ENCODE measurements at places on chromosomes 7 and 10. TPM values are rescaled to one million over a fixed set of nuclear protein-coding genes. Genes with fewer than 3 reads are reported as not detected.

CCL24 gene
- not detected for total RNA-seq

DNA sequence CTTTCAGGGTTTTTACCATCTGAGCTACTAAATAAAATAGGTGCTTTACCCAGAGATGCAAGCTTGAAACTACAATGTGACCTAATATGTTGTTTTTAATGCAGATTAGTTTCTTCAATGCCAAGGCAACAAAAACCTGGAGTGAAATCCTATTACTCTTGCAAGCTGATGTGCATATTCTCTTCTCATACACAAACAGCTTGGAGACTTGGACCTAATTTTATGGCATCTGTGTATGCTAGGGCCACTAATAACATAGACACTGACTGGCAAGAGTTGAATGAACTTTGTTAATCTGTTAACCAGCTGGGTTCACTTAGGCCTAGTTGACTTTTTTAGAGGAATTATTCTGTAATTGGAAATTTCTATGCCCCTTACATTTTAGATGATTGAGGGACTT is 23.4 kb upstream of the SMIM30 start:
- no peak for DNase-seq

DNA sequence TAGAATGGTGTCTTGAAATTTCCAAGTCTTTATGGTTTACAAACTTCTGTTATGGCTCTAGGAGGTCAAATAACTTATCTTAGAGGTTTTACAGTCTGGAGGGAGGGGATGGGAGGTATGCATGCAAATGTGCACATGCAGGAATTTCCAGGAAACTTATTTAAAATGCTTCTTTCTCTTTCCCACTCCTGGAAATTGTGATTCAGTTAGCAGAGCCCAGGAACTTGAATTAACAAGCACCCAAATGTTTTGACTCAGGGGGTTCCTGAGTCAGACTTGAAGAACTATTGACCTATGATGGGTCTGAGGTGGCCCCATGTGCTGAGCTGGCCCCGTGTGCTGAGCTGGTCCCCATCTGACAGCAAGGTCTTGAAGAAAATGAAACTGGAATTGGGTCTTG is 669.4 kb downstream of the INHBA start:
- DNase-seq = peak; percentile 23

NKX2-3 gene
- total RNA-seq = not detected

GRCh38 chr10:91573320-91573719 is 59.6 kb downstream of the PPP1R3C start:
- DNase-seq = no peak

DNA sequence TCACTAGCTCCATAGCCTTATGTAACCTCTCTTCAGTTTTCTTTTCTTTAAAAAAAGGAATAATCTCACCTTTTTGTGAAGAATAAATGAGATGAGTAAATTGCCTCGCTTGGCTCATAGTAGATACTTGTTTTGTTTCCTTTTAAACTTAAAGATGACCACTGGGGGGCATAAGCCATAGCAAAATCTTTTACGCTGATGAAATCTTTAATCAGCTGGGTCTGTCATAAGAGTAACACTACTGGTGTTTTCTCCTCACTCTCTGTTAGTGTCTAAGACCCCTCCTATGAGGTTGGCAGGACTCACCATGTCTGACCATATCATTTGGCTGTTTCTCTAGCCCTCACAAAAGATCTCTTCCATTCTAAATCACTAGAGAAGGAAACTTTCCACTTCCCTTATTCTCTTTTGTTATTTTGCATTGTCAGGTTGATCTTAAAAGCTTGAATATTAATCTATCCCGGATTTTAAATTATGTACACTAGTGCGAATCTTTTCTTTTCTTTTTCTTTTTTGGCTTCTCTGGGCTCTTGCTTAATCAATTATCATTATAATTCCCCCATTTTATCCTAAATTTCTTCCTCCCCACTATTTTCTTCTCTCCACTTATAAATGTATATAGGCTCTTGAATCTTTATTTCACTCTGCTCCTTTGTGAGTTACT is 12.5 kb downstream of the STAG3 start:
- peak; percentile 65 for DNase-seq

DNA sequence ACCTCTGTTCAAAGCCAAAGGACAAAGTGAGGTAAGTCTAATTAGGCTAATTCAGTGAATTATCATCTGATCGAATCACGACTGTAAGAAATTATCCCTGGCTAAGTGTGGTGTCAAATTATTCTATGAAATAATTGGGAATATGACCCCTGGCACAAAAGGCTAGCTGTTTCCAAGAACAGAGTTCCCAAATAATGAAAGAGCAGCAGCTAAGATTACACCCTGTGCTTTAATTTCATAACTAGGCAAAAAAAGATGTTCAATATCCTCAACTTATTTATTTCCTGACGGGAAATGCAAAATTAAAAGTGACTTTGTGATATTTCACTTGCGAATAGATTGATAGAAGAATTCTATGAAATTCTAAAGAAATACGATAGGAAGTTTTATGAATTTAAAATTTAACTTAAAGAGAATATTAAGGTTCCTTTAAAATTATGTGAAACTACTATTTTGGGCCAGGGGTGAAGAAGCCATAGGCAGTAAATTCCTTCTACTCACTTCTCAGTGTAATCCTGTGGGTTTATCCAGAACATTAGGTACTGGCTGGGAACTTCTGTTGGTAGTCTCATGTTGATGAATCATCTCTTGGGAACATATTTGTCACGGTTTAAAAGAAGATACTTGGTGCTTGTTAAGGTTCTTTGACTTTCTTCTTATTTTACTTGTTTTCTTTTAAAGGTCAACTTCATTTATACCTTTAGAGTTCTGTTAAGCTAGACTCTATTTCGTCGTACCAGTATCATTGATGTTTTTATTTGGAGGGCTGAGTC is 148.5 kb downstream of the POLR1F start:
- peak; percentile 97 for DNase-seq

- no peak for DNase-seq
These were observed 103.1 kb downstream of the MGMT start for GRCh38 chr10:129570185-129570584.

ARL4A gene
- 17.7 TPM for total RNA-seq

NPSR1 gene
- total RNA-seq = not detected

GRCh38 chr10:86043236-86043635 is 323.4 kb downstream of the GRID1 start:
- DNase-seq = no peak

NPY gene
- not detected for total RNA-seq

TCAF1 gene
- 66.7 TPM for total RNA-seq

CNTNAP2 gene
- not detected for total RNA-seq

DNA sequence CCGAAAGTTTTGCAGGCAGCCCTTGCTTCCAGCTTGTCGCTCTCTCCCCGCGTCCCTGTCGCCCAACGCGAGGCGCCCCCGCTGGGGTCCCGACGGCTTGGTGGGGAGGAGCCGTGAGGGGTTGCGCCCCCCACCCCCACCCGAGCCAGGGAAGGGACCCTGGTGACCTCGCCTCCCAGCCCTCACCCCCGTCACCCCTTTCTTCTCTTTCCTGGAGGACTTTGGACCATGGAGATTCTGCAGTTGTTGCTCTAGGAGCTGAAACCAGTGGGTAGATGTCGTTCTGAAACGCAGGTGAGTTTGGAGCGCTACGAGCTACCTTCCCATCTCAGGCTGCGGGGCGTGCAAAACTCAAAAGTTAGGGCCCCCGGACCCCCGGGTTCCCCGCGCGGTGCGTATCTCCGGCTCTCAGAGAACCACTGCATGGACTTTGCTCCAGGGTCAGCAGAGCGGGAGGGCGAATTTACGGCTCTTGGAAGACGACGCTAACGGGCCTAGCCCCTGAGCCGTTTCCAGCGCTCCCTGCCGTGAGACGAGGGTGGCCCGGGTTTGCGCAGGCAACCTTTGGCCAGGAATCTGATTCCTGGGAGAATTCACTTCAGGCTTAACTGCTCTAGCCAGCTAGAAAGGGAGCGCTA is 684 bp upstream of the ATXN7L1 start:
- DNase-seq = peak; percentile 51

DNA sequence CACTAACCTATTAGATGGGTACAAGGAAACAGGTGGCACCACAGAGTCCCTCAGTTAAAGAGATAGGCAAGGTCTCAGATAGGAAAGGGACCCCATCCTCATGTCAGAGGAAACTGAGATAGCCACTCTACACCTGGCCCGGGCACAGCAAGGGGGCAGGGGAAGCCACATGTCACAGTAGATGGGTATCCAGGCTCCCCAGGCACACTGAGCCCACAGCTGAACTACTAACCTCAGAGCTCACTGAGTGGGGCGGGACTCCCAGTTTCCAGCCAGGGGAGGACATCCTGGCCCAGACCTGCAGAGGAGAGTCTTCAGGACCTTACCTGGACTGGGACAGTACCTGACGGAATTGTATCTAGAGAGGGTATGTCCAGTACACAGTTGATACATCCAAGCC is 3.7 kb upstream of the CDHR1 start:
- no peak for DNase-seq

DNA sequence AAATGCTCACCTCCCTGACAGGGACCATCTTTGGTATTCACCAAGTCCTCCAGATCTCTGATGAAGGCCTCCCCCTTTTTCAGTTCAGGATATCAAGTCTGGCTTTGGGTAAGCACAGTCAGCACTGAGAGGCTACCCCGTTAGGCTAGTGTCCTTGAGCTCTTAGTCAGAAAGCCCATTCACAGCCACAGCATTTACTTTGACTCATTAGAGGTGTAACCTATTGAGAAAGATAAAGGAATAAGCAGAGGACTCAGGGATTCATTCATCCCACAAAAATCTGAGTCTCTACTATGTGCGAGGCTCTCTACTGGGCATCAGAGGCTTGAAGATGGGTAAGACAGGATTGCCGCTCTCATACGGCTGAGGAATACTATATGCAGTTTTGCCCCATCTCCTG is 14.0 kb upstream of the RAMP3 start:
- DNase-seq = no peak

- no peak for DNase-seq
These were observed 13.9 kb upstream of the TBATA start for GRCh38 chr10:70799124-70799523.

DNA sequence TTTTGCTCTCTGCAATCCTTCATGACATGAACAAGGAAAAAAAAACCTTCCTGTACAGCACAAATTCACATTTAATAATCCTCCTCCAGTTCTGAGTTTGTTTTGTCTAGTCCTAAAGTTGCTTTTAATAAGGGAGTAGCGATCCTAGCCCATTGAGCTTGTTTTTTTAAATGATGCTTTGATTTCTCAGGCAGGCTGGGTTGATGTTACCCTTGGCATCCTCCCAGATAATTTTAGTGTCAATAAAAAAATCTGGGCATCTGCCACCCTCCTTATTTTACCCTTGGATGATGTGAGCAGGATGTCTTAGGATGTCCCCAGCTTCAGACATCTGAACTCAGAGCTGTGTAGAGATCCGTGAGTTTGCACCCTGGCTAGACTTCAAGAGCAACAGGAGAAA is 33.9 kb upstream of the PROSER2 start:
- DNase-seq = no peak

- DNase-seq = no peak
These were observed 155.8 kb upstream of the AOAH start for GRCh38 chr7:36880108-36880507.

EN2 gene
- not detected for total RNA-seq

GRCh38 chr10:1807924-1808323 is 70.6 kb upstream of the ADARB2 start:
- DNase-seq = no peak

DNA sequence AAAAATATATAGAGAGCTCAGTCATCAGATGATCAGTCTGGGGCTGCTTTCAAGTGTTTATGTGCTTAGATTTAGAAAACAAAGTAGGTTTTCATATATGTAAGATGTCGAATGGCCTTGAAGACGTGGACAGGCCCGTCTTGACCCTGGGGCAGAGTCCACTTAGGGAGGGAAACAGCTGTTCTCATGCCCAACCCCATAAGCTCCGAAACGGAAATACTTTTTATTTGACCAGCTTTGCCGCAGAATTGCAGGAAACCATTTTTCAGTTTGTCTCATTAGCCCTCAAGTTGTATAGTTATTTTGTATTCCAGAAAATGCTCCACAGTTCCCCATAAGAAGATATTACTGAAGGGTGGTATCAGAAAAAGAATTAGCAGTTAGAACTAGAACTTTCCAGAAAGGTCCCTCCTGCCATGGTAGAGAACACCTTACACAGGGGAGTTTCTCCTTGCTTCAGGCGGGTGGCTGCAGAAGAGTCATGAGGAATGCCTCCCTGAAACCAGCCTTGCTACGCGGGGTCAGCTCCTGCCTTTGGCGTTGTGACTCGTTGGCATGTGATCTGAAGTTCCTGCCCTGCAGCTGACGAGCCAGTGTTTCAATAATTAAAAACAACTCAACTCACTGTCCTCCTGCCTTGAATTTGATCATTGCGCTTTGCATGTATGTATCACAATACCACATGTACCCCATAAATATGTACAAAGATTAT is 192.7 kb downstream of the CELF2 start:
- no peak for DNase-seq

OGDHL gene
- total RNA-seq = 0.32 TPM

DNA sequence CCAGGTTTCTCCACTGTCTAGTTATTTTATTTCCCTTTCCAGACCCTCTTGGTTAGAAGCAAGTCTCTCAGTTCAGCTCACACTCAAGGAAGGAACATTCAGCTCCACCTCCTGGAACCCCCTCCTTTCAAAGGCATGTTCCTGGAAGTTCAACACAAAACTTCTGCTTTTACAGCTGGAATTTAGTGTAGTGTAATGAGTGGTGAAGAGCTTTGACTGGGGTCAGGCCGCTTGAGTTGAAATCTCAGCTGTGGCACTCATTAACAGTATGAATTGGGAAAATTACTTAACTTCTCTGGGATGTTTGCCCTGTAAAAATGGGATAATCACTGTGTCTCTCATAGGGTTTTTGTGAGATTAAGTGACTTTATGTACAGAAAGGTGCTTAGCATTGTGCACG is 91.7 kb downstream of the TMEM178B start:
- no peak for DNase-seq

DNA sequence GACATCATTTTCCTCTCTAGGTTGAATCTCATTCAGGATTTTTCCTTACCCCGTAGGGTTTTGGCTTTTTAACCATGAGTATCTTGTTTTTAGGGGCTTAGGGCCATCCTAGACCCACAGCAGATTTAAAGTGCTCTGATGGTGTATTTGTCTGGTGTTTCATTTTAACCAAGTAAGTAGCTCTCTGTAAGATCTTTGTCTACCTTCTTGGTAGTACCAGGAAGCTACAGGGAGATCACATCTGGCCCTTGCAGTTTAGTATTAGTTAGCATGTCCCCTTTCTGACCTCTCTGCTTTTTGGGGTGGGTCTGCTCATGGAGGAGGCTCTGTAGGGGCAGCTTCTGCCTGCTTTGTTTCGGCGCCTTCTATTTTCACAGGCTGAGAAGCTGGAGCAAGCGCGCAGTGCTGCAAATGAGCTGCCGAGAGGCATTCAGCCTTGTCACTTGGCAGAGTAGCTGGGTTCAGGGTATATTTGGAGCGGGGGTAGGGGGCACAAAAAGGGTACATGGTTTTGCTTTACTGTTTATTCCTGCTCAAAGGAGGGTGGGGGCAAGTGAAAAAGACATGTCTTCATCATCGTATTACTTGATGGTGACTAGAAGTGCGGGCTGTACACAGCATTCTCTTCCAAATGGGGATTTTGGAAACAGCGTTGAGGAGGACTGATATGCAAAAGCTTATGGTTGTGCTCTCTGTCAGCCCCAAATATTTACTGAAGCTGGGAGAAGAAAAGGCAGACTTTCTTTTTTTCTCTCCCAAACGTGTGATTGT is 146.3 kb downstream of the CELF2 start:
- DNase-seq = no peak

Data from fibroblast of villous mesenchyme (primary cell).